Motor neuron (in vitro differentiated cells): ENCODE measurements at places on chromosomes 3 and 15.

DNA sequence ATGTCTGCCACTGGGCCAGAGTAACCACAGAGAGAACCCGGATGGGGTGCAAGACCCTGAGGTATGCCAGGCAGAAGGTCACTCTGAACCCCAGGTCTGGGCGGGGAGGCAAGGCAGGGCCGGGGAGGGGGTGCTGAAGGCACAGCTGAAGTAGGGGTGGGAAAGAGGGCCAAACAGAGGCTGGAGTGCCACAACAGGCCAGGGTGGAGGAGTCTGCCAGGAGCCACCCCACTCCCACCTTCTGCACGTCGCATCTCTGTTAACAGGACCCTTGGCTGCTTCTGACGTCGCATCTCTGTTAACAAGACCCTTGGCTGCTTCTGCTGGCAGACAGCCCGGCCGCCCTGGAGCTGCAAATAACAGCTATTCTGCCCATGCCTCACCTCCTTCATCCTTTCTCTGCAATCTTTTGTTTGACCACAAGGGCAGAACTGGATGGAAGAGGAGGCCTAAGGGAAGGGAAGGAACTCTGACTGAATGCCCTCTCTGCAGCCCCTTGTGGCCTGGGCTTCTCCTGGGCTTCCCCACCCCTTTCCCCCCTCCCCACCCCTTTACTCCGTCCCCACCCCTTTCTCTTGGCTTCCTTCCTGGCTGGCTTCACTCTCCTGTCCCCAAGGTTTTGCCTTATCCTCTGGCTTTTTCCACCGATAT is 20.6 kb upstream of the FBLN2 start:
- ATAC-seq, result peak; percentile 96

GRCh38 chr15:86903642-86904421 is 824.2 kb downstream of the AGBL1 start:
- ATAC-seq, result no peak

GRCh38 chr15:26213427-26213826 is 350.3 kb upstream of the ATP10A start:
- ATAC-seq, result no peak

DNA sequence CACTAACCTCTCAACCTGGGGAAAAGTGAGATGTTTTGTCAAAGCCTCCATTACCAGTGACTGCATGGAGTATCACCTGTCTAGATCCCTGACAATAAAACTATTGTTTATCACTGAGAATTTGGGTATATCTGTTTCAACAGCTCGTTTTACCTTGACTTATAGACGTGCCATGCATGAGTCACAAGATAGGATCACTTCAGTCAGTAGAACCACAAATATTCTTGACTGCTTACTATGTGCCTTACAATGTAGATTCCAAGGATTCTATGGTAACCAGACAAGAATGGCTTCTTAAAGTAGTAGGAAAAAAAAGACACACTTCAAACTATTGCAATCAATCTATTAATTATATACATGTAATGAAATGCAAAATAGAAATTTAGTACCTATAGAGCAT is 55.7 kb upstream of the GRM7 start:
- no peak for ATAC-seq

DNA sequence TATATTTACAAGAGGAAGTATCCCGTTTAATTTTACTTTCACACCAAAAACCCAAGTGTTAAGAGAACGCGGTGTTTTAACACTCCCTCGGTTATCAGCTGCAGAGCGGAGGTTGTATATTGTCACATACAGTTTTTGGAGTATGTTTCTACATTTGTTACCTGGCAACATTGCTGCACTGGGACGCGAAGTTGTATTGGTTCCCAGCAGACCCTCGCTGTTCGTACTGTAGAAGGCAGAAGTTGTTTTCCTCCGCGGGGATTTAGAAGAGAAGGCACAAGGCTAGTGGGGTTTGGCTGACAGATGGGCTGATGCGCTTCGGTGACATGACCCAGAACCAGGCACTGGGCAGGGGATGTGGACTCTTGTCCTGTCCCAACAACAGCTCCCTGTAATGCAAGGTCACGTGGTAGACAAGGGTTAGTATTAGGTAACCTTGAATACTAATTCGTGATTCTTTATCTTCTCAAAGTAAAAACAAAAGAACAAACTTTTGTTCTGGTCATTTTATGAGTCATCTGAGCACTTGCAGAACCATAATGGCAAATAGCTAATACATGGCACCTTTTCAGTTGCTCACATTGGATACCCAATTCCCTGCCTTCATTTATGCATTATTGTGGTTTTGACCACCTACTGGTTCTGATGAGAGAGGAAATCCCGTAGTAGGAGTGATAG is 230.4 kb upstream of the BHLHE40 start:
- no peak for ATAC-seq

GRCh38 chr3:30114918-30115317 is 491.5 kb upstream of the TGFBR2 start:
- ATAC-seq, result no peak

DNA sequence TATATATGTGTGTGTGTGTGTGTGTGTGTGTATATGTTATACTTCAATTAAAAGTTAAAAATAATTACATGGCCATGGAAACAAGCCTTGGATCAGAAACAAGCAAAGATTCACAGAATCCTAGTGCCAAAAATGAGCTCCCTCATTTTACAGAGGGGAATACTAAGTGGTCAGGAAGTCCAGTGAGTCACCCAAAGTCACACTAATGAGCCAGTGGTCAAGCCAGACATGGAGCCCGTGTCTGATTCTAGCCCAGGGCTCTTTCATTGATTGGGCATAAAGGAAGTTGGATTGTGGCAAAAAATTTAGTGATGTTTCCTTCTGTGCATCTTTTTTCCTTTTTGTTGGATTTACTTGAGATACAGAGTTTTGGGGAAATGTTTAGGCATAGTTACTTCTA is 152.5 kb upstream of the NPHP3 start:
- ATAC-seq, result no peak
